Panc1 (cell line): ENCODE measurements at places on chromosomes 4 and X.

DNA sequence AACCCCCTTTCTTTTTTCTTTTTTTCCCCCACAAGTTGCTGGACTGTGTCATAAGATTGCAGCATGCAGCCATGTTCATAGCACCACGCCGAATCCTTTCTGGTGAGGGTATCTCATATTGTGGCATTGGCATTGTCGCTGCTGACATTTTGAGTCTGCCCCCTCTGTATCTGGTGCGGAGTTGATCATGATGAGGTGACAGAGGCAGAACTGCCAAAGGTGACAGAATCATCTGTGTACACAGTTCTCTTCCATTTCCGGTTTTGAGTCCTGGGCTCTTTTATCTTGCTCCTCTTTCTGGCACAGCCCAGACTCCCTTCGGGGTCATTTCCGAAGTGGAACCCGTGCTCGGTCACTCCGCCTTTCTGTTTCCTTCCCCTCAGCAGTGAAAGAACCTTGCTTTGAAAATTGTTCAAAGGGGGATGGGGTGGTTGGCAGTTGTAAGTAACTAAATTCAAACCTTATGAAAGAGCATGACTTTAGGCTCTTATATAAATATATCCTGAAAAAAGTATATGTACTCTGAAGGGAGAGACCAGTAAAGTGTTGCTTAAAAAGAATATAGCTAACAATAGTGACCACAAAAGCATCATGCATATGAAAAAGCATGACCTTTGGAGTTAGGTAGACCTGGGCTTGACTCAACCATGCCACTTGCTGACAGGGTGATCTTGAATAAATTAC lies 55.0 kb upstream of the BMP2K start:
- no peak overlapping the region for H3K27ac ChIP-seq
- H3K4me1 ChIP-seq, result no peaks in the 10 kb centered on the region

- no peak overlapping the region for H3K4me3 ChIP-seq
- no peaks in the 10 kb centered on the region for H3K27me3 ChIP-seq
- DNase-seq, result no peak
- no peaks in the 10 kb centered on the region for H3K4me1 ChIP-seq
These were observed 3.4 kb downstream of the SORCS2 start for GRCh38 chr4:7195546-7196287.

DNA sequence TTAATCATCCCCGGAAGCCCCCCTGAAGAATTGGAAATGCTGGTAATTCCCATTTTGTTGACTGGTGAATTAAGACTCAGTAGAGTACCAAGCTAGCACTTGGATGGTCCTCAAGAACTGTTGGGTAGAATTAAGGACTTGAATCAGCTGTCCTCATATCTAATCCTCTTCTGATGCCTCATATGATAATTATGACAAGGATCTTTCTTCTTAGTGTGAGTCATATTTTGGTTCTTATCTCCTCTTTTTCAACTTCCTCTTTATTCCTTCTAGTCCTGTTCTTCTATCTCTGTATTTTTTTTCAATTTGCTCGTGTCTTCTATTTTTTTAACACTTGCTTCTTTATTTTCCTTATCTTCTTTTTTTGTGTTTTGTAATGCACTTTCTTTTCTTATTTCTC lies 206.3 kb upstream of the ANXA3 start:
- DNase-seq, result no peak
- no peaks in the 10 kb centered on the region for H3K4me1 ChIP-seq
- no peak overlapping the region for H3K27ac ChIP-seq

DNA sequence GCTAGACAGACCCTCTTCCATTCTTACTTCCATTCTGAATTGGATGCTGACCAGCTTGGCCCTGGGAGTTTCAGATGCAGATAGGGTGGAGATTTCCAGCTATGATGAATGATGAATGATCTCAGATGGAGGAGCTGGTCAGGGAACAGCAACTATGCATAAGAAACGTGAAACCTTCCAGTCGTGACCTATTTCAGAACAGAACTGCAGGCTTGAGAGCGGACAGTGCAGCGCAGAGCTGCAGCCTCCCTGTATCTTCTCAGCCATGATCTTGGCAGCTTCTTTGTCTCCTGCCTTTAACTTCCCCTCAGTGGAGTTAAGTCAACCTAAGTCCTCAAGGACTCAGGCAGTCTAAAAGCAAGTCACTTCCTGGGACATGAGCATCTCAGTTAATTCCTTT lies 43.3 kb upstream of the HAND2 start:
- no peaks in the 10 kb centered on the region for H3K27me3 ChIP-seq
- no peaks in the 10 kb centered on the region for H3K36me3 ChIP-seq
- H3K4me1 ChIP-seq, result no peaks in the 10 kb centered on the region
- DNase-seq, result no peak

DNA sequence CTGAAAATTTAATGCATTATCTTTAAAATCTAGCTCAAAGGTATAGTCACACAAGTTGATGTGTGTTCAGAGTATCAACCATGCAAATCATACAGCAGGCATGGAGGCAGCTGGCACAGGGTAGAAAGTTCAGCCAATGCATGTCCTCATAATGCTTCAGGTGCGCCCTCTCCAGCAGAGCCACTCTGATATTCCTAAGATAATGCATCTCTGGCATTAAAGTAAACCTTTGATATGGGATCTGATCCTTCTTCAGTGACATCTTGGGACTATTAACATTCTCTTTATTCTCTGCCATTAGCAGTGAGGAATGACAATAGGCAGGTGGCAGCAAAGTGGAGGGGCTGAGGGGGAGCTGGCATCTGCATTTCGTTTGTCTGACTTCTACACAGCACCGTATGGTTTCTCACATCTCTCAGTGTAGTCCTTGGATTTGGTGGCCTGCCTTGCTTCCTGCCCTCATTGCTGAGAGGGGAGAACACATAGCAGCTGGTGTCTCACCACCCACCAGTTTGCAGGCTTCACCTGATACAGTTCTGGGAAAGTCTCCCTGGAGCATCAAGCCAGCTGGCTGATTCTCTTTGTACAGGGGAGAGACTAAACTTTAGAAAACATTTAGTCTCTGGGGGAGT lies 168.7 kb upstream of the TBC1D9 start:
- no peak overlapping the region for H3K27ac ChIP-seq
- H3K4me1 ChIP-seq, result no peaks in the 10 kb centered on the region
- no peak overlapping the region for H3K4me3 ChIP-seq
- H3K27me3 ChIP-seq, result no peaks in the 10 kb centered on the region

DNA sequence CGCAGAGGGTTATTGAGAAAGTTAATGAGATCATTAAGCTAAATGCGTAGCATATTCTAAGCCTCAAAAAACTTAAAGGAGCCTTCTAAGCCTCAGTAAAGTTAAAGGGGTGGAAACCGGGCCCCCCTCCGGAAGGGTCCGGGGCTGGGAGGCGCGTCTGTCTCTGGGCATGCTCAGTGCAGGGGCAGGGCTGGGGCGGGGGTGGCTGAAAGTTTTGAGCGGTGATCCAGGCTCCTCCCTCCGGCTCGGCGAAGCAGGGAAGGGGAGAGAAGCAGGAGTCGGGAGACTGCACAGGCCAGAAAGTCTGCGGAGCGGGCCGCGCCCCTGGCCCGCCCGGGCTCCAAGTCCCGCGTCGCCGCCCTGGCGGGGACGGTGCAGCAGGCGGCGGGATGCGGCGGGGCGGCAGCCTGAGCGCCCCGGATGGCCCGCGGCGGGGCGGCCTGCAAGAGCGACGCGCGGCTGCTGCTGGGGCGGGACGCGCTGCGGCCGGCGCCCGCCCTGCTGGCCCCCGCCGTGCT lies at the start of gene EVC:
EVC (plus strand) TSS at position 241 of the 518 bp plus-strand sequence; CDS start at position 421, 180 bp downstream.
- no peaks in the 10 kb centered on the region for H3K36me3 ChIP-seq
- H3K4me1 ChIP-seq, result peaks cover 9% of the 10 kb centered on the region
- no peaks in the 10 kb centered on the region for H3K27me3 ChIP-seq
- no peak for DNase-seq

DNA sequence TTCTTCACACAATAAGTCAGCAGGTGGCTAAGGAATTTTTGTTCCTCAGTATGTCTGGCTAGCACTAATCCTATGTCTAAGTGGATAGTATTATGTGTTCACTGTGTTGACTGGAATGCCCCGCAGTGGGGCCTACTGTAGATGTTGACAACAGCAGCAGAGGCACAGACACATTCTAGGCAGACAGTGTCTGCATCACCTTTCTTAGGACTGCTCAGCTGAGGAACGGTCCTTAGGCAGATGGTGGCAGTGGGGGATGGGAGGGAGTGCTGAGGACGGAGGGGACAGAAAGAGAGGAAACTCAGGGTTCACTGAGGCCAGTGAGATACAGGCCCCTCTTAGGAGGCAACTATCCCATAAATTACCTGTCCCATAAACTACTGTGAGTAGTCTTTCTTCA lies 44.6 kb upstream of the LEF1 start:
- H3K4me3 ChIP-seq, result no peak overlapping the region
- H3K27ac ChIP-seq, result no peak overlapping the region
- H3K4me1 ChIP-seq, result no peaks in the 10 kb centered on the region
- H3K36me3 ChIP-seq, result no peaks in the 10 kb centered on the region
